ENCODE measurements at places on chromosomes 2 and 18. TPM values are rescaled to one million over a fixed set of nuclear protein-coding genes. Genes with fewer than 3 reads are reported as not detected.

GRCh38 chr2:109059474-109060165 is 69.4 kb upstream of the SH3RF3 start:
- DNase-seq = no peak

DNA sequence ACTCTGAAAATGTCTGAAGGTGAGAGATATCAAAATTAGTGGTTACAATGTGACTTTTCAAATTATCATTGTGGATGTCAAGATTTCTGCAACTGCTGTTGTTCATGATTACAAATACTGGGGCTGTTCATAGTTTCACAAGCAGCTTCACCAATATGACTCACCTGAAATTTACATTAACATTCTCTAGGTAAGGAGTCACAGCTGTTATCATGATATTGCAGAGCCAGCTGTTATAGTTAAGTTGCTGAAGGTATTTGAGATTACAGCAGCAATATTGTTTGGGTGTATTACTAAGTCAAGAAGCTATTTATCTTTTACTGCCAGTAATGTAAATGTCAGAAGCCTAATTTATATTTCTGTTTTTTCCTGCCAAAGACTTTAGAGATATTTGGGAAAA is 140.0 kb downstream of the MC4R start:
- no peak for DNase-seq

DNA sequence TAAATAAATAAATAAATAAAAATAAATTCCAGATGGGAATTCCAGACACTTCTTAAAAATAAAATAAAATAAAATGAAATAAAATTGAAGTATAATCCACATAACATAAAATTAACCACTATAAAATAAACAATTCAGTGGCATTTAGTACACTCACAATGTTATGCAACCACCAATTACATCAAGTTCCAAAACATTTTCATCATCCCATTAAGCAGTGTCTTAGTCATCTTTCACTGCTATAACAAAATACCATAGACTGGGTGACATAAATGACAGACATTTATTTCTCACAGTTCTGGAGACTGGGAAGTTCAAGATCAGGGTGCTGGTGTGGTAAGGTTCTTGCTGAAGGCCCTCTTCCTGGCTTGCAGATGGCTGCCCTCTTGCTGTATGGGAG is 22.6 kb upstream of the PROKR1 start:
- no peak for DNase-seq

DNA sequence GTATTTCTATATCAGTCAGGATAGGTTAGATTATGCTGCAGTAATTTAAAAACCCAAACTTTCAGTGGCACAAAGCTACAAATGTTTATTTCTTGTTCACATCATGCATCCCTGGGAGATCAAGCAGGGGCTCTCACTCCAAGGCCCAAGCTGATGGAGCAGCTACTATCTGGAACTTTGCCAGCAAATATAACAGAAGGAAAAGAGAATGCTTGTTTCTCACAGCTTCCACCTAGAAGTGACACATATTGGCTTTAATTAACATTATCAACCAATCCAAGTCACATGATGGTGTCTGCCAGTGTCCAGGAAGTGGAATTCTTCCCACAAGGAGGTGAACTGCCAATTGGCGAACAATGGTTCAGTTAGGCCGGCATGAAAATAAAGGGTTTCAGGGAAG is 306.9 kb downstream of the BCL11A start:
- DNase-seq = no peak

- DNase-seq = no peak
These were observed 87.9 kb downstream of the TRABD2A start for GRCh38 chr2:84792856-84793522.

DNA sequence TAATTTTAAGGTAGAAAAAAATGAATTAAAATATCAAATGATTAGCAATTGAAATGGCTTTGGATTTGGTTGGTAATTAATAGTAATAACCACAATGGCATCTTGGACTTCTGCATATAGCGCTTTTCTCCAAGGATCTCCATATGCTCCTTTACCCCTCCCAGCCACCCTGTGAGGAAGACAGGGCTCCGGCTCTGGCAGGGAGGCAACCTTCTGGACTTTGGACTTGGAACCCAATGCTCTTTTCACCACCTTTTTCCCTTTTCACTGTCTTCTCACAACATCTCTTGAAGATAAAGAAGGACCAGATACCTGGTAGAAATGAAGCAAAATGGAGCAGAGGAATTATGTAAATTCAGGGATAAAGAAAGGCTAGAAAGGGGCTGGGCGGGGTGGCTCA is 23.8 kb upstream of the SERTAD2 start:
- no peak for DNase-seq

DNA sequence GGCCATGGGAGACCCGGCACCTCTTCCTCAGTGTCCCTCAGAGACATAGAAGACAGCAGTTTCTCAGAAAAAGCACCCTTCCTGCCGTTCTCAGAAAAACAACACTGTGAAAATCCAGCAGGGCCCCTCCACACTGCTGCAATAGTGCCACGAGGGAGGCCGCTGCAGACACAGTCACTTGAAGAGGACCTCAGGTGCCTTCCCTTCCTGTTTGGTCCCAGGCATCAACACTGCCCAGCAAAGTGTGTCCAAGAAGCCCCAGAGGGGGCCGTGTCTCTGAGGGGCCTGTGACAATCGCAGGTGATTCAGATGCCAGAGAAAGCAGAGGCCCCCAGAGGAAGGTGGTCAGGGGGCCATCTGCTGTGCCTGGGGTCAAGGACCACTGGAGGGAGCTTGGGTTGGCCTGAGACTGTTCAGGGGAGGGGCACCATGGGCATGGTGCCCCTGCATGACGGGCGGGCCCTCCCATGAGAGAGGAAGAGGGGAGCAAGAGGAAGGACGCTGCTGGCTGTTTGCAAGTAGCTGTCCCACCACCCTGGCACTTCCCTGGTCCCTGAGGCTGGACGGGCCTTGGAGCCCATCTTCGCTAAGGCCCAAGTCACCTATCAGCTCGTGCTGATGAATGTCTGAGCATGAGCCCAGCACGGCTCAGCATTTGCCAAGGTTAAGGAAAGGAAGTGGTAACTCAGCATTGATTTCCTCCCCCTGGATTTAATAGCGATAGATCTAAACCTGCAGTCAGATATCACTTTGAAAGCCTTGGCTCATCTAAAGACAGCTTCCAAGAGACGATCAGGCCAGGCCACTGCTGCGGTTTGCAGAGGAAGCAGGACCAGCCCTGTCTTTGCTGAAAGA is 9.1 kb downstream of the TWIST2 start:
- no peak for DNase-seq

- no peak for DNase-seq
These were observed 100.1 kb downstream of the PDCL3 start for GRCh38 chr2:100662866-100663265.

- DNase-seq = no peak
These were observed 6.3 kb downstream of the CFLAR start for GRCh38 chr2:201122276-201122675.

DNA sequence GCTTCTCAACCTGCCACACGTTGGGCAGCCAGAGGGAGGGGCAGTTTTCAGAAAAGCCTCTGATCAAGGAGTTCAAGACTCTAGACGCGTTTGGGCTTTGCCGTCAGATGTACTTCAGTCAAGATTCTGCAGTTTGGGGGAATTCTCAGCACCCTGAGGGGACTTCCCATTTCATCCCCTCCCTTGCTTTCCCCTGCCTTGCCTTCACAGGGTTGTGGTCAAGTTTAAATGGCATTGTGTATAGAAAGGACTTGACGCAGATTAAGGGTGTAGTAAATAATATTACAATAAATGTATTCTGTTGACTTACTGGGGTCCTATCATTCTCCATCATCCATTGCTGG is 198.3 kb upstream of the NABP1 start:
- DNase-seq = no peak

DNA sequence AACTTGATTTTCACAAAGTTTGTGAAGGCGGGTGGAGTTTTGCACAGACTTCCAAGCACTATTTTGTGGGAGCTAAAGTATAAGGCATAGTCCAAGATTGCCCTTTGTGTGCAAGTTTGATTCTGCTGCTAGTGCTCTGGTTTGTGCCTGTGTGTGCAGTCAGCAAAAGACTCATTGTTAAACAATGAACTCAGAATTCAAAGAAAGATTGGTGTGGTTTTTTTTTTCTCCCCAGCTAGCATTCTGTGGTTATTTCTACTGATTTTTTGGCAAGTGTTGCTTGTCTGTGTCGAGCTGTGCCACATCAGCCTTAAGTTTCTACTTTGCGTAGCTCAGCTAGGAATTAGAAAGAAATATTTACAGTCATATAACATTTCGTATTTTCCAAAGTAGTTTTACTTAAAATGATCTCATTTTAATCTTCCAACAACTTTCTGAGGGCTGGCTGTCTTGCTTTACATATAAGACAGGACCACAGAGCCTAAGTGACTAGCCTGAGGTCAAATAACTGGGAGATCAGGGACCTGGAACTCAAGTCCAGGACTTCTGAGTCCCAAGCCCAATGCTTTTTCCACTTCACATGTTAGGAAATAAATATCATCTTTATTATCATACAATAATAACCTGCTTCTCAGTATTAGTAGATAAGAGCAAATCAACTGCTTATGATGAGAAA is 69.8 kb downstream of the BABAM2 start:
- DNase-seq = no peak

DNA sequence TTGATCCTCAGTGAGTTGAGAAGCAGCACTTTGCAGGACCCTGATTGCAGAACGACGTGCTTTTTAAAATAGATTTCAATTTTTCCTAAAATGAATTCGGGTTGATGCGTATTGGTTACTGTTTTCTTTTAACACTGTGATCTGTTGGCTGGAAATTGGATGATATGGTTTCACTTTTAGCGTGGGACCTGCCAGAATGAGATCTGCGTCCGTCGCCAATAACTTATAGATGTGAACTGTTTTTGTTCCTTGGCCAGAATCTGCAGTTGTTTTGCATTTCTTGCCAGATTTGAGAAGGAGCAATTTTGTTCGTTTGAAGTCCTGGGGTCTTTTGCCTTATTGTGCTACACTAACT is 703 bp downstream of the UGGT1 start:
- DNase-seq = no peak

RNPEPL1 gene
- 88.6 TPM for total RNA-seq

Data from upper lobe of right lung (tissue), 1 donor.